ENCODE measurements at places on chromosomes 16 and 17.

GRCh38 chr17:7587420-7588151, 2.3 kb downstream of the SOX15 start:
- no peak for DNase-seq

DNA sequence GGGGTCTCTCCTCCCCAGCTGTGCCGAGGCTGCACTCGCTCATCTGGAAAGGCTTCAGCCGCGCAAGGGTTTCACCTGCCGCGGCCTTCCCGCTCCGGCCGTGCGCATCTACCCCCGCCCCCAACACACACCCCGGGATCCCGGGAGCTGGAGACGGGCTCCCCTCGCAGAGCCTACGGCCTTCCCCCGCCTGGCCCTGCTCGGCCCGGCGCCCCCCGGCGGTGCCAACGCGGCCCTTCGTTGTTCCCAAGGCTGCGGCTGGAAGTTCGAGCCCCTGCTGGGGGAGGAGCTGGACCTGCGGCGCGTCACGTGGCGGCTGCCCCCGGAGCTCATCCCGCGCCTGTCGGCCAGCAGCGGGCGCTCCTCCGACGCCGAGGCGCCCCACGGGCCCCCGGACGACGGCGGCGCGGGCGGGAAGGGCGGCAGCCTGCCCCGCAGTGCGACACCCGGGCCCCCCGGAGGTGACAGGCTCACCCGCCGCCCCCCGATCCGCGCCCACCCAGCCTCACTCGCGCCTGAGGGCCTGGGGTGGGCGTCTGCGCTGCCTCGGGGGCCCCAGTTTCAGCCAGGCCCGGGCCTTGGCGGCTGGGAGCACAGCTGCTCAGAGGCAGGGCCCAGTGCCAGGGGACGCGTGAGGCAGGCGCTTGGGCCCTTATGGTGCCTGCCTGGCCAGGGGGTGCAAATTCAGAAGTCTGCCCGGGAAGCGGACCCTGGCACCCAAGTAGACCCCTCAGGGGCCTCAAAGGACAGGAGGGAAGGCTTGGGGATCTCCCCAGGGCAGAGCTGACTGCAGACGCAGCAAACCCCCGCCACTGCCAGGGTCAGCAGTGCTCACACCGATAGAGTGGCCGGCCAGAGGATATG, 11.2 kb downstream of the GALK1 start:
- peak; percentile 87 for DNase-seq

- DNase-seq = no peak
Observed at GRCh38 chr16:29230671-29231096, 175.8 kb downstream of the NPIPB11 start.

- DNase-seq = no peak
Observed at GRCh38 chr16:7140899-7141298, 191.7 kb upstream of the RBFOX1 start.

GRCh38 chr17:66930933-66931332, 33.6 kb upstream of the CACNG4 start:
- DNase-seq = peak; percentile 10

- no peak for DNase-seq
Observed at GRCh38 chr16:9965079-9965478, 217.1 kb downstream of the GRIN2A start.

GRCh38 chr17:57530508-57530907, 214.6 kb downstream of the CCDC182 start:
- no peak for DNase-seq

GRCh38 chr17:61834610-61835009, 28.7 kb downstream of the BRIP1 start:
- DNase-seq = no peak

GRCh38 chr17:79073016-79073705, 1.5 kb upstream of the ENGASE start:
- DNase-seq = peak; percentile 12

GRCh38 chr16:26134588-26134987, 442.8 kb downstream of the HS3ST4 start:
- no peak for DNase-seq

GRCh38 chr16:55555436-55555835, 11.0 kb upstream of the CAPNS2 start:
- DNase-seq = no peak

DNA sequence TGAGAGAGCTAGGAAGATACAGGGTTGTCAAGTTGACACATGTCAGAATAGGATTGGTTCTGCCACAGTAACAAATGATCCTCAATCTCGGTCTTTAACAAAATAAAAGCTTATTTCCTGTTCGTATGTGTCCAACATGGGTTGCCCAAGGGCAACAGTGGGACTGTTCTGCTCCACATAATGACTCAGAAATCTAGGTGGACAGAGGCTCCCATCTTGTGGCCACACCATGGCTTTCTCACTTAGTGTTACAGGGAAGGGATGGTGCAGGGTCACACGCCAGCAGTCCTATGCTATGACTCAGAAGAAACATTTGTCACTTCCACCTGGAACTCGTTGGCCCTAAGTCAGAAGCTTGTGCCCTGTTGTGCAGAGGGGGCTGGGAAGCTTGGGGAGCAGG, 364.9 kb downstream of the SNX29 start:
- no peak for DNase-seq

- no peak for DNase-seq
Observed at GRCh38 chr16:86444261-86444660, 66.1 kb upstream of the FOXF1 start.

DNA sequence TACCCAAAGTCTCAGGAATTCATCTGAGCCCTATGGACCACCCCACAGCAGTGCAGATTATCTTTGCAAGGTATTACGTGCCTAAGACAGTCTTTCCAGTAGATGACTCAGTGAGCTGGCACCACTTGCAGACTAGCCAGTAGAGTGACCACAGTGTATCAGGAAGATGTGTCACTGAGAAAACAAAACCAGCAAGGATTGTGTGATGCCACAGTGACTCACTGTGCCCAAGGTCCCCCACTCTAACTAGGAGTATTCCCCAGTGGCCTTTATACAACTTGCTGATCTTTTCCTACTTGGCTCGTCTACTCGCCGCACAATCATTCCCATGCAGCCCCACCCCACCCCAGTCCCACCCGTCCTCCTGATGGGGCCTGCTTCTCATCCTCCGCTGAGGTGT, 26.8 kb upstream of the PRKCA start:
- DNase-seq = no peak

GRCh38 chr17:48497103-48497502, 33.7 kb downstream of the HOXB1 start:
- no peak for DNase-seq

- no peak for DNase-seq
Observed at GRCh38 chr17:46790216-46790615, 28.3 kb downstream of the WNT3 start.

GRCh38 chr16:83781-84615, 6.0 kb downstream of the MPG start:
- DNase-seq = no peak

DNA sequence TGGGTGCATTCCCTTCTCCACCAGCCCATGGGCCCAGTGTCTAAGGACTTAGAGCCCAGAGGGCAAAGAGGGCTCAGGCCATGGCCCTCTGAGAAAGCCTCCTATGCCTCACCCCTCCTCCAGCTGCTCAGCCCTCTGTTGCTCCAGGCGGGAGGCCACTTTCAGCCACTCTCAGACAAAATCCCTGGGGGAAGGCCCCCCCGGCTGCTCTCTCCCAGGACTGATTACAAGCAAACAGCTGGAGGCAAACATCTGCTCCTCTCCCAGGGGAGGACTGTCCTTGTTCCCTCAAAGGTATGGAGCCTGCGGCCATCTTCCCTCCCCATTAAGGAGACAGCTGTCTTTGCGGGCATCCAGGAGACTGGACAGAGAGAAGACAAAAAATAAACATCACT, 54.9 kb upstream of the DLX4 start:
- DNase-seq = no peak

DNA sequence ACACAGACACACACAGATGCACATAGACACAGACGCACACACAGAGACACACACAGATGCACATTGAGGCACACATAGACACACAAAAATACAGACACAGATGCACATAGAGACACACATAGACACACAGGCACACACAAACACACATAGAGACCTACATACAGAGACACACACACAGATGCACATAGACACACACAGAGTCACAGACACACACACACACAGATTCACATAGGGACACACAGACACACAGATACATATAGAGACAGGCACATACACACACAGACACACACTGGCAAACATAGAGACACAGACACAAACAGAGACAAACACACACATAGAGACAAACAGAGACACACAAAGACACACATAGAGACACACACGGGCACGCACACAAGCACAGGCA, 9.9 kb upstream of the GCGR start:
- no peak for DNase-seq

- DNase-seq = no peak
Observed at GRCh38 chr17:62186841-62187240, 121.8 kb upstream of the MED13 start.

GRCh38 chr16:3021449-3022207, 1.5 kb downstream of the TNFRSF12A start:
- peak; percentile 89 for DNase-seq

GRCh38 chr16:87074641-87075318, 242.4 kb downstream of the C16orf95 start:
- DNase-seq = no peak

GRCh38 chr17:77952368-77952767, 6.1 kb upstream of the TNRC6C start:
- no peak for DNase-seq

- no peak for DNase-seq
Observed at GRCh38 chr16:75494661-75495075, 573 bp downstream of the CHST6 start.

GRCh38 chr16:84382396-84382795, 14.1 kb downstream of the ATP2C2 start:
- DNase-seq = no peak

DNA sequence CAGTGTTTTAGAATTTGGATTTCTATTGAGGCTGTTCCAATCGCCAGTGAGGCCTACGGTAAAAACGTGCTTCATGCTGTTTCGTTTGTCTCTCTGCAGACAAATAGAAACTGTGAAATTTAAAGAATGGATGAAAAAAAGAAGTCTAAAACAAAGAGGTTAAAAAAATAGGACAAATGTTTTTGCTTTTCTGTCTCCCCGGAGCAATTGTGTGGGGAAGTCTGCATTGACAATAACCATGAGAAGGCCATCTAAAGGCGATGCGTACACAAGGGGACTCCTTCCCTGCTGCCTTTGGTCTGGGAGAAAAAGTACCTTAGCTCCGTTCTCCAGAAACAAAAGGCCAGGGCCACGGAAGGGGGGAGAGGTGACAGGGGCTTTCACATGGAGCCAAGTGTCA, 4.6 kb upstream of the ZFHX3 start:
- no peak for DNase-seq

GRCh38 chr16:23666571-23667354, 11.9 kb upstream of the PLK1 start:
- DNase-seq = no peak

GRCh38 chr17:36931697-36932382, 5.4 kb upstream of the LHX1 start:
- DNase-seq = no peak

- peak; percentile 22 for DNase-seq
Observed at GRCh38 chr17:80950466-80951120, 41.0 kb upstream of the CHMP6 start.

- peak; percentile 79 for DNase-seq
Observed at GRCh38 chr16:30113031-30113710, at the start of gene GDPD3. TSS of gene GDPD3 (minus strand) at chr16:30113537. CDS start at chr16:30113478, 59 bp downstream.

DNA sequence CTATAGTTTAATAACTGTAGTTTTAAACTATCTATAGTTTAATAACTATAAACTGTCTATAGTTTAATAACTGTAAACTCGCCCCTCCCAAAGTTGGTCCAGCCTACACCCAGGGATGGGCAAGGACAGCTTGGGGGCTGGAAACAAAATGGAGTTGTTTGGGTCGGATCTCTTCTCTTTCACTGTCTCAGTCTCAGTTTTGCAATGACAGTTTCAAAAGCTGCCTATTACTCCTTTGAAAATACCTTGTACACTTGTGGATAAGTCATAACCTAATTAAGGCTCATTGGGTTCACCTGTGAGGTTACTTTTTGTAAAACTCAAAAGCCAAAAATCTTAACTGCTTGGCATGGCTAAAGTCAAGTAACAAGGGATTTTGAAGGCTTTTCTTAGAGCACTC, 31.4 kb downstream of the C16orf54 start:
- DNase-seq = no peak

DNA sequence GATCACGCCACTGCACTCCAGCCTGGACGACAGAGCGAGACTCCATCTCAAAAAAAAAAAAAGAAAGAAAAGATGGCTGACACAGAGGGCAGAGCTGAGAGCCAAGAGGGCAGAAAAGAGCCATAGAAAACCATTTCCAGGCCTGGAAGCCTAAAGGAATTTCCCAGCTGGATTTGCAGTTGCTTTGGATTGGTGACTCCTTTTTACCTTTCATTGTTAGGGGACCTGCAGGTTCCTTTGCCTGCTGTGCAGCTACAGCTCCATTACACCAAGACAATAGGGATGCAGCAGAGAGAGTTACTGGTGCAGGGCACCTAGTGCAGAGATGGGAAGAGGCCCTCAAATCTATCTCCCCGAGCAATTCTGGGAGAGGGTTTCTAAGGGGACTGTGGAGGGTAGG, 18.4 kb downstream of the ZNF668 start:
- DNase-seq = no peak

- no peak for DNase-seq
Observed at GRCh38 chr17:66417300-66417719, 114.9 kb downstream of the PRKCA start.

- no peak for DNase-seq
Observed at GRCh38 chr17:27743281-27743885, 56.9 kb downstream of the NOS2 start.

- DNase-seq = peak; percentile 66
Observed at GRCh38 chr16:2482708-2483534, 8.0 kb downstream of the TBC1D24 start.

DNA sequence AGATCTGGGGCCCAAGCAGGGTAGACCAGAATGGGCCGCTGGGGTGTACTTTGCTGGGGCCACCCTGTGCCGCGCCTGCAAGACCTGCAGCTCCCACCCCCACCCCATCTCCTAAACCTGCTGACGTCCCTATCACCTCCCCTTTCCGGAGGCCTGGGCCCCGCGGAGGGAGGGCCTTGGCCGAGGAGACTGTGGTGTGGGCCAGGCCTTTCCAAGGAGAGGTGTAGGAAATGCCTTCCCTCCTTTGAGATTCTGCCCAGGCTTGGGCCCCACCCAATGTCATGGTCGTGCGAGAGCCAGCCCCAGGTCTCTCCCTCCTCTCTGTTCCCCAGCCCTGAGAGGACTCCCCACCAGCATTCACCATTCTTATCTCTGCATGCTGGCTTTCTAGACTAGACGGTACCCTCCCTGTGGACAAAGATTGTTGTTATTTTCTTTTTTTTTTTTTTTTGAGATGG, 3.9 kb upstream of the WFIKKN2 start:
- DNase-seq = no peak

Measured in Right ventricle myocardium superior (tissue), 1 donor.